ENCODE measurements at places on chromosomes 4 and X.

DNA sequence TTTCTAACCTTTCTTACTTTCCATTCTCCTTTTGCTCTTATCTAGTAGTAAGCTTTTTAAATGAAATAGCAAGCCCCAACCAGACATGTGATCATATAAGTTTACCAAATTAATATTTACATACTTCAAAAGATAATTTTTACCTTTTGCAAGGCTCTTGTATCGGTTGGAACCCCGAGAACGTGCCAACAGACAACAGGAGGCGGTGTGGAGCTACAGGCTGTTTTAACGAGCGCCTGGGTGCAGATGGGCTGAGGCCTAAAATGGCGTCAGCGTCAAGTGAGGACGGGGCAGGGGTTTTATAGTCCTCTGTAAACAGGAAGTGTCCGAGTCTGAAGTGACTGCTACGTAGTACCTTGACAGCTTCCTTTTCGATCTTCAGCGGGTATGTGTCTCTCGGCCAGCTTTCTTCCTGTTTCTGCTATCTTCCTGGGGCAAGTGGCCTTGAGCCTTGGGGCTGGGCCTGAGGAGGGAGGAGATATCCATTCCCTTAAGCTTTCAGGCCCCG, 342.7 kb downstream of the GALNTL6 start:
- no peak for DNase-seq

- DNase-seq: no peak
Observed at GRCh38 chr4:189313861-189314513, 626.7 kb upstream of the FRG1 start.

DNA sequence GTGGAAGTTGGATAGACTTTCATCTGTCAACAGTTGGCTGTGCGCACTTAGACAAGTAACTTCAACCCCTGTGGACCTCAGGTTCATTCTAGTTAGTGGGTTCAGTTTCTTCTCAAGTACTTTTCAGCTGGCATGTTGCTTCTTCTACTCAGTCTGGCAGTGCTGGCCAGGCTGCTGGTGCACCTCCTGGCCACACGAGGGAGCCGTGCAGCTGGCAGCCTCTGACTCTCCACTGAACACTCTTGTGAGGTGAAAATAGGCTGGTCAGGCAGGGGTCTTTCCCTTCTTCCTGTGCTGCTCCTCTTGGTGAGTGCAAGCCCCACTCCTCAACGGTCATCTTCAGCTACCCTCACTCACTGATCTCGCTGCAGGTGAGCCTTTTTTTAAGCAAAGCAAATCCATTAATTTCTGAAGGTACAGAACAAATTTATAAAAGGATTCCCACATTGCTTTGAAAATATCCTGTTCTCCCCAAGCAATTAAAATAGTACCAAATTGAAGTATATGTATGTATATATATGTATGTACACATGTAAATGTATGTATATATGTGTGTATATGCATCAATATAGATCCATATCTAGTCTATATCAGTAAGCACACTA, 30.6 kb downstream of the LONRF3 start:
- peak; percentile 48 for DNase-seq

- no peak for DNase-seq
Observed at GRCh38 chrX:53047228-53047627, 1.4 kb upstream of the GPR173 start.

GRCh38 chrX:4764888-4765287, 1051.4 kb upstream of the PRKX start:
- no peak for DNase-seq

DNA sequence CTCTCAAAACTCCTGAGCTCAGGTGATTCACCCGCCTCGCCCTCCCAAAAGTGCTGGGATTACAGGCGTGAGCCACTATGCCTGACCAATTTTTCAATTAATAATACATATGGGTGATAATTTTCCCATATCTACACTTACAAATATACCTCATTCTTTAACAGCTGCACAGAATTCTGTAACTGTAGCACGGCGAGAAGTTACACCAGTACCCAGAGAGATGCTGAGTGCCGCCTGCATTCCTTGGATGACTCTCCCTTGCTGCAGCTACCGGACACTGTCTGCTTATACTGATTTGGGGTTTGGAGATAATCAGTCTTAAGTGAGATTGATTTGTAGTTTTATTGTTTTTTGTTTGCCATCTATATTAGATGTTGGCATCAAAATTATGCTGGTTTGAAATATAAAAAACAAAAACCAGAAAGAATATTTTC, 5.8 kb downstream of the TIFA start:
- DNase-seq: no peak

GRCh38 chr4:173522160-173522950, 7.7 kb downstream of the HAND2 start:
- no peak for DNase-seq

DNA sequence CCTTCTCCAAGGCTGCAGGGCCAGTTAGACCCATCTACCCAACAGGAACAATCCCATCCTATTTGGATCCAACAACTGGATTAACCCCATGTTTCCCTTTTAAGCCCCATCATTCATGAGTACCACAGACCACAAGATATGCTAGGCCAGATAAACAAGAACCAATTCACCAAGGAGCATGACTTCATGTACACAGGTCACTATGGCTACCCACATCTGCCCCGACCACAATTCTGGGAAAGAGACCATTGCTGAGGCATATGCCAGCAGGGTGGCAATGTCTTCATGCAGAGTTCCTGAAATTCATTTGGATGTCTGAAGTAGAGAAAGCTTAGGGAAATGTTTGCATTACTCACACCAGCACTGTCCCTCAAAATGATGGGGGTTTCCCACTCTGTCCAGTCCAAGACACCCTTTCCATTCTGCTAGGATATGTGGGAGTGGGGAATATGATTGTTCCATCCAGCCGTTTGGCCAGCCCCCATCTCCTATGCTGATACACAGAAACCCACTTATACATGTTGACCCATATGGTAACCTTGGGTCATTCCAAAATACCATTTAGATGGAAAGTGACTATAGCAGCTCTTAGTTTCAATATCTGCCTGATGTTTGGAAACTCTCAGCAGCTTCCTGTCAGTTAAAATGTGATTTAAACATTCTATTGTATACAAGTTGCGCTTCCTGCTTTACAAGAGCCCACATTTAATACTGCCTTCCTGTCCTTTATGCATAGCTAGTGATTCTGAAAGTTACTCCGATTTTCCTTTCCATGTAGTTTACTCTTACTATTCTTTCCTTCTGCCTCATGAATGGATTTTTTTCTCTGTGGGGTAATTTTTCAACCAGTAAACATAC, 129.0 kb downstream of the AMMECR1 start:
- DNase-seq: no peak

- no peak for DNase-seq
Observed at GRCh38 chr4:24973747-24974601, 56.8 kb downstream of the LGI2 start.

- no peak for DNase-seq
Observed at GRCh38 chr4:20997886-20998285, 297.6 kb downstream of the PACRGL start.

GRCh38 chrX:9942086-9942485, 25.1 kb upstream of the CLDN34 start:
- DNase-seq: peak; percentile 52

DNA sequence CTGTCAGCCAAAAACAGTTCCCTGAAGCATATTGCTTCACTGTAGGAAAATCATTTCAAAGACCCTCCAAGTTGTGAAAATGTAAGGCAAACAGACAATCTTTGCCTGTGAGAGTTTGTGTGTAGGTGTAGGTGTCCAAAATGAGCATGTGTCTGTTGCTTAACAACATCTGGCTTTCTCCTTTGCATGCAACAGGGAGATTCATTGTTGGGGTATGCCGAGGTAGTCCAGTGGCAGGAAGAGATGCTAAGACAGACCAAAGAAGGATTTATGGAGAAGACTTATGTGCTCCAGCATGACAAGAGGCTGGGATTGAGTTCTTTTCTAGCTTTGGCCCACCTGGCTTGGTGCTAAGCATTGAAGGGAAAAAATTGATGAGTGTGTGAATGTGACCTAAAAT, 29.8 kb upstream of the SMAD1 start:
- DNase-seq: no peak

DNA sequence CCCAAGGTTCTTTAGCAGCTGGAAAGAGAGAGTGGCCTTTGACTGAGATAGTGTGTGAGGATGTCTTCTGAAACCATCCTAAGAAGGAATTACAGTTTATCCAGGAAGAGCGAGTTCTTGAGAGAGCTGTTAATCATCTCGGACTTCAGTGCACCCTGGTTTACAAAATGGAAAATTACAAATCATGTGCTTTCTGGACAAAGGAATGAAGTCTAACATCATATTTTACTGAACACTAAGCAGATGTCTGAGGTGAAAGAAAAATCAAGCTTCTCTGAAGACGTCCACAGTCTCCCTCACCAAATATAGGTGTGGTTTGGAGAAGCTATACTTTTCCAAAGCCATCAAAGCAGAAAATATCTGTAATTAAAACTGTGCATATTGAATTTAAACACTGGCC, 30.8 kb upstream of the CYP2U1 start:
- no peak for DNase-seq

DNA sequence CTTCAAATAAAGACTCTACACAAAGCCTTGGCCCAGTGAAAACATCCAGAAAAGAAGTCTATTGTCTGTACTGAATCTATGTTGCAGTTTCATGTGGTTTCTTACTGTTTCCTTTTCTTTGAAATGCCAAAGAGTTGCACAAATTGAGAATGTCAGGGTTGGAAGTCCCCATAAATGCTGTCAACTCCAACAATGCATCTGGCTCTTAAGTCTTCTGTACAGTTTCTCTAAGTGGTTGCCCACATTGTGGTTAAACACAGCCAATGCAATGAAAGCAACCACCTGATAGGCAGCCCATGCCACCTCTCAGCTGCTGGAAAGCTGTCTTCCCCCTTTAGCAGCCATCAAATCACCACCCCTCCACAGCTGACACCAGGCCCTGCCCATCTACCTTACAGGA, 67.2 kb upstream of the C1GALT1C1 start:
- peak; percentile 9 for DNase-seq

DNA sequence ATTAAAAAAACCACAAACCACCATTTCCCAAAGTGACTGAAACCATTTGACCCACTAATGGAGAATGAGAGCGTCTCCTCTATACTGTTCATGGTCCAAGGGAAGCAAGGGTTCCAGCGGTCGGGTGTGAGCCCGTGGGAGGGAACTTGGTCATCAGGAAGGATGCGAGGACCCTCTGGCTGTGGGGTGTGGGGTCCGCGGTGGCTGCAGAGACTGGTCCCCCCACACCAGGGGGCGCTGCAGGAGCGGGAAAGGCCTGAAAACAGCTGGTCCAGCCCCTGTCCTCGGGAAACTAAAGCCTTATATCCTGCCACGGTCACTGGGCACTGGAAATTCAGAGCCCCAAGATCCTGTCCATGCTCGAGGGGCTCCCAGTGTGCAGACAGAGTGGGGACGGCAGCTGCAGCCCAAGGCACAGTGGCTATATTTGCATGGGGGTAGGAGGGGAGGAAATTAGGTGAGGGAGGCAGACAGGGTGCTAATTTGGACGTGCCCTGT, 4.3 kb downstream of the BLOC1S4 start:
- peak; percentile 86 for DNase-seq

DNA sequence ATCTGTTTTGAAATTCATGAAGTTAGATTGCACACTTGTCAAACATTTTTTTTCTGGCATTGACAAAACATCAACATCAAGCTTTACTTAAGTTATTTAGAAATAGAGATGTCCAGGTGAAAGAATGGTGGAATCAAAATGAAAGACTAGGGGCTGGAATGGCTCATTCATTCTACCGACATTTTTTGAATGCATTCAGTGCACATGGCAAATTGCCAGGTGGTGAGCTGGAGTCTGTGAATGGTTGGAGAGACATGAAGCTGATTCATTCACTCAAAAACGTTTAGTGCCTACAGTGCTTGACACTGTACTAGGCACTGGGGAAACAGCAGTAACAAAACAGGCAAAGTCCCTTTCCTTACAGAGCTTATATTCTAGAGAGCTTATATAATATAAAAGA, 292.4 kb downstream of the PPP1R2C start:
- no peak for DNase-seq

GRCh38 chrX:135505351-135505750, 15.1 kb upstream of the INTS6L start:
- no peak for DNase-seq

DNA sequence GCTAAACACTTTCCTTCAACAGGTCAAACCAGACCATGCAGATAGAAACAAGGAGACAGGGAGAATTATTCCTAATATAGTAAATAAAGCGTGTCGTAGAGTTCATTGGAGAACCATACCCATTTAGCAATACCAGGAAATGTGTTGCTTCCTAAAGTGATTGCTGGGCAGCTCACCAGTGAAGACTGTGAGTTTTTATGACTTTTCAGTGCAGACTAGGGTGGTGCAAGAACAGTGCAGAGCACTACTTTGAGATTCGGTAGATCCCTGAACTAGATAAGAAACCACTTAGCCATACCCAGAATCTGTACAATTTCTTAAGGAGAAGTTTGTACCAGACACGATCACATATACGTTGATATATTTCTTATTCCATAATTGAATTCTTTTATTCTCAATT, 87.4 kb downstream of the EMCN start:
- no peak for DNase-seq

DNA sequence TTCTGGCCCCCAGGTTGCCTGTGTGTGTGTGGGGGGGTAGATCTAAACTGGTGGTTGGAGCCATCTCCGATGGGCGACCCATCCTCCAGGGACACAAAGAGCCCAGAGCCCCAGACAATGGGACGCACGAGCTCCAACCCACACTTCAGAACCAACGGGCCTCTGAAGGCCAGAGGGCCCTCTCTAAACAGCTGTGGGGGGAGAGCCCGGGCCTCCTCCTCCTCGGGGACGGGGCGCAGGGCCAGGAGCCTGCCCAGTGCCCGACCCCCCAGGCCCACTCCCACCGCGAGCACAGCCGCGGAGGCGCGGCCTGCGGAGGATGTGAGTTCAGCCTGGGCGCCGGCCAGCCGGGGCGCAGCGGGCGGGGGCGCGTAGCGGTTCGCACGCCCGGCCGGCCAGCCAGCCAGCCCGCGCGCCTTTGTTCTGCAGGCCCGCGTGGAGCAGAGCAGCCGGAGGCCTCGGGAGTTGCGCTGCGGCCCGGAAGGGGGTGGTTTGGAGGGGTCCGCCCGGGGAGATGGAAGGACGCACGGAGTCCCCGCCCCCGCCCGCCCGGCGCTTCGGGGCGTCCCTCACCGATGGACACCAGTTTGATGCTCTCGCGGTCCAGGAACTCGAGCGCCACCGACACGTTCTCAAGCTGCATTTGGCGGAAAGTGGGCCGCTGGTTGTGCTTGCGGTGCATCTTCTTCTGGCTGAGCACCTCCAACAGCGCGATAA, 4.0 kb downstream of the FLNA start:
- no peak for DNase-seq

GRCh38 chrX:133444952-133445831, 29.9 kb upstream of the GPC4 start:
- DNase-seq: no peak

- DNase-seq: peak; percentile 10
Observed at GRCh38 chrX:41921492-41922430, 1.6 kb downstream of the CASK start.

DNA sequence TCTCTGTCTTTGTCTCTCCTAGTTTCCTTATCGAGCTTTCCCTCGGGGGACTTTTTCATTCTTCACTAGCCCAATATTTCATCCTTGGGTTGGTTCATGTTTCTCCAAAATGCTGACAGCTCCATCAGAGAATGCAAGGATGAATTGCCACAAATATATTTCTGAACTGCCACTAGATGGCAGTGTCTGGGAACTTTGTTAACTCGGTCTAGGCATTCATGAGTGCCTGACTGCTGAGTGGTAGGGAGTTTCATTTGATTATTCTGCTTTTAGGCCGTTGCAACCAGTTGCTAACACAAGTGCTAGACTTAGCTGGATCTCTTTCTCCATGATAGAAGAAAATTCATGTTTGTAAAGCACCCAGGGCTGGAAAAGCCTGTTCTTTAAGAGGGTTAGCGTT, 73.5 kb upstream of the RAP2C start:
- no peak for DNase-seq

All from stimulated activated CD4-positive, alpha-beta T cell treated with anti-CD3 and anti-CD28 coated beads, Interleukin-4, amount 100 ng/mL, for 1 hour (primary cell).